Activated CD4-positive, alpha-beta T cell treated with anti-CD3 and anti-CD28 coated beads for 24 hours (primary cell): ENCODE measurements at places on chromosomes 12 and 14.

DNA sequence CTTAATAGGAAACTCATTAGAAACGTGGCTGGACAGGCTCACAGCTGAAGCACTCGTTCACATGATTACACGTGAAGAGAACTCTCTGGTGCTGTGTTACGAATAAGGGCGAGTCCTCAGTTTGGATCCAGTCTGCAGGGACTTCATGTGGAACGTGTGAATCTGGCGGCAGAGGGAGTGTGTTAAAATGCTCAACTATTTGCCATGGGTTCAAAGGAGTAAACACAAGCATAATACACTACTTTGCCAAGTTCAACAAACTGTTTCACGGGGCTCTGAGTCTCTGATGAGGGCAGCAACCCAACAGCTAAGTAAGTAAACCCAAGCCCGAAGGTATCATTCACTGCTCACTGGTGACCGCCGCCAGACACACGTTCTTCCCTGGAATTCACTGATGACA lies 42.4 kb downstream of the NUAK1 start:
- DNase-seq: no peak

DNA sequence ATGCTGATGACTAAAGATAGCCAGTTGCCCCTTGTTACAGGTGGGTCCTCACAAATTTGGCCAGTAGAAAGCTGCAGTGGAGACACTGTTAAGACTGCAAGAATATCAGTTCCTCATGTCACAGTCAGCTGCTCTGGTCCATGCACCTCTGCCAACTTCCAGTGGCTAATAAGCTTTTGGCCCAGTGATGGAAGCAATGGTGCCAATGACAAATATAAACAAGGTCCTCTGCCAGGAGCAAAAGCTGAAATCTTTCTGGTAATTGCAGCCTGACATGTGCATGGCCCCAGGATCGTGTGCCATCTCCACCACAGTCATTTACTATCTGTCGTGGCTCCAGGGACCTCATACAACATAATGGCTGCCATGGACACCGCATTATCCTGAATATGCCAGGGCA lies 85.4 kb upstream of the TMEM260 start:
- DNase-seq: no peak

DNA sequence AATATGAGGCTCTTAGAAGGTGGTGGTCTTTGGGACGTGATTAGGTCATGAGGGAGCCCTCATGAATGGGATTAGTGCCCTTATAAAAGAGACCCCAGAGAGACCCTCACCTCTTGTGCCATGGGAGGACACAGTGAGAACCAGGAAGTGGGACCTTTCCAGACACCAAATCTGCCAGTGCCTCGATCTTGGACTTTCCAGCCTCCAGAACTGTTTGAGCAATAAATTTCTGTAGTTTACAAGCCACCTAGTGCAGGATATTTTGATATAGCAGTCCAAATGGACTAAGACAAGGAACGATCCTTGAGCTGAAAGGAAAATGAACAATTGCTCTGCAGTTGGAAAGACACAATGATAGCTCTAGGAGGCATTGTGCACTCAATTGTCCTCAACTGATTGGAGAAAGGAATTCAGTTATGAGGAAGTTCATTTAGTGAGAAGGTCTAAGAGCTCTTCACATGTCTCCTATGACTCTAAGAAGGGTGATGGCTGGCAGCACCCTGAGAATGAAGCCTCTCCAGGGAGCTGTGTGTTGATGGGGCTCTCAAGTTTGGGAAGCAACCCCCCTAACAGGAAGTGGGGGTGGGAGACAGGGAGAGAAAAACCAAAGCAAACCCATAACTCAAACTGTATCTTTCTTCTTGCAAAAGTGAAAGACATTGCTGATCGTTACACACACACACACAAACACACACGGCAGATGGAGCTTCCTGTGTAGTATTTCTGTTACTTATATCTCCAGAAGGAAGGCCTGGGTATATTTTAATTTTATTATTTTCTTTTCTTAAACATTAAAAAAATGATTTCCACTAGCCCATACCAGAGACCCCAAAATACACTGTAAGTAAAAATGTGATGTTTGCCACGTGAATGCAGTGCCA lies 21.0 kb downstream of the CHST11 start:
- no peak for DNase-seq

GRCh38 chr14:54577977-54578376 lies 11.0 kb downstream of the SAMD4A start:
- no peak for DNase-seq

GRCh38 chr12:50725011-50725942 lies 38.6 kb upstream of the ATF1 start:
- no peak for DNase-seq

DNA sequence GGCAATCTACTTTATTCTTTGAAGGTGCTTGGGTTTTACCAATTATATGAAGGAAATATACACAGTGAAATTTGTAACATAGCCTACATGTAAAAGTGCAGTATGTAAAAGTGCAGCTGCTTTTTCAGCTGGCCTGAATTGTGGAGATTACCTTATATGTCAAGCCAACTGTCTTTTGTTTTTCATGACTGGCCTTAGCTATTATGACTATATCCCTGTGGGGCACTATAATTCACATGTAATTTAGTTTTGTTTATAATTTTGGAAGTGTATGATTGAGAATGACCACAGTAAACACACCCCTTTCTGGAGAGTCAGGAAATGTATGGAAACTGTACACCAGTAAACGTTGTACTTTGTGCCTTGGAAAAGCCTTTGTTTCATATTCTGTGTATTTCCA lies 435.0 kb upstream of the STXBP6 start:
- DNase-seq: no peak

DNA sequence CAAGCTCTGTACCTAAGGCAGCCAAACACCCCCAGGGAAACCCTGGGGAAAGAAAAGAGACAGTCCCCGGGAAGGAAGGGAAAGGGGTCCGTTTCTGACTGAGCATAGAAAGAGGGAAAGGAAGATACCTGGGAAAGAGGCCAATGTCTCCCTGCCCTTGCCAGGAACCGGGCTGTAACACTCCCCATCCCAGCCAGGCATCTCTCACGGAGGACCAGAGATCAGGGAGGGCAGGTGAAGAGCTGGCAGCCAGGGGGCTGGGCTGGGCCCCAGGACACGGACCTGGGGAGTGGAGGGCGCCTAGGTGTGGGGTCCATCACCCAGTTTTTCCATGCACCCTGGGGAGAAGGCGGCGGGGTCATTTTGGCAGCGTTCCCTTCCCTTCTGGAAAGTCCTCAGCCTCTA lies 18.9 kb upstream of the PLEKHH1 start:
- no peak for DNase-seq

GRCh38 chr12:125296701-125297100 lies 231.5 kb downstream of the AACS start:
- no peak for DNase-seq

DNA sequence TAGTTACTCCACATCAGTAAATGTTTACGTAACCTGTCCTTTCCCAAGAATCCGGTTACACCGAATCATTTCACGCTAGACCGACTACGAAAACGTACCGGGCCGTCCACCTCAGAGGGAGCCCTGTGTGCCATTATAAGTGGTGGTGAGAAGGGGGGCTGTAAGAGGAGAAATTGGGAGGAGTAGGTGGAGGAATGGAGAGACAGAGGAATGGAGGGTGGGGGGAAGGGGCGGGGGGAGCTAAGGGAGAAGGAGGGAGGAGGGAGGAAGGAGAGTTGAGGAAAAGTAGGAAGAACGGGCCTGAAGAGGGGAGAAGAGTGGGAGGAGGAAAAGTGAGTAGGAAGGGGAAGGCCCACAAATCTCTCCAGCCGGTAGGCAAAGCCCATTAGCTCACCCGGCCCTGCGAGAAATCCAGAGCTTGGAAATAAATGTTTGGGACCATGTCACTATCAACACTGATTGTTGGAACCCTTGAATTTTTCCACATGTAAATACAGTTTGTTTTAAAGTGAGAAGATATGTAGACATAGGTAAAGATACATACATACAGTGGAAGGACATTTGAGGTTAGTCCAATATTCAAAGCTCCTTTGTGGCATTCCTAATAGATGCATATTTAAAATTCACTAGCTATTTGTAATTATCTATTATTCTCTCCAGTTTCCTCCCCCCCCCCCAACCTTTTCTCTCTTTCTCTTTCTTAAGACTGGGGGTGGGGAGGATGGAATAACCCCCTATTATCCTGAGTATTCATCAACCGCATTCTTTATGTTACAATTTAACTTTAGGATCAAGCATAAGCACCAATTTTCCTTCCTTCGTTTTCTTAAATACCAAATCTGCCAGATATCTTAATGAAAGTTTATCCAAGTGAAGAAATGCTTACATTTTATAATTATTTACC lies 2.1 kb upstream of the FOXG1 start:
- no peak for DNase-seq

DNA sequence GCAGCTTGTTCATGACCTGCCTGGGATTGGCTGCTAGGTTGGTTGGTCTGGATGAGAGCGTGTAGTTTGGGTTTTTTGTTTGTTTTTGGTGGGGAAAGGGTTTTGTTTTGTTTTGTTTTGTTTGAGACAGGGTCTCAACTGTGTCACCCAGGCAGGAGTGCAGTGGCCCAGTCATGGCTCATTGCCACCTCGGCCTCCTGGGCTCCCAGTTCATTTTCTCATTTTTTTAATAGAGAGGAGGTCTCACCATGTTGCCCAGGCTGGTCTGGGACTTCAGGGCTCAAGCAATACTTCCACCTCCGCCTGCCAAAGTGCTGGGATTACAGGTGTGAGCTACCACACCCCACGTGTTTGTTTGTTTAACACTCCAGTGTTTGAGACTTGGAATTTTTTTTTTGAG lies 3.8 kb downstream of the DYNC1H1 start:
- no peak for DNase-seq

- DNase-seq: no peak
Observed at GRCh38 chr14:64421166-64421565, 33.0 kb downstream of the MTHFD1 start.

GRCh38 chr14:102966681-102967505 lies 44.4 kb downstream of the AMN start:
- no peak for DNase-seq

- DNase-seq: no peak
Observed at GRCh38 chr14:30771595-30771994, 102.8 kb upstream of the COCH start.

DNA sequence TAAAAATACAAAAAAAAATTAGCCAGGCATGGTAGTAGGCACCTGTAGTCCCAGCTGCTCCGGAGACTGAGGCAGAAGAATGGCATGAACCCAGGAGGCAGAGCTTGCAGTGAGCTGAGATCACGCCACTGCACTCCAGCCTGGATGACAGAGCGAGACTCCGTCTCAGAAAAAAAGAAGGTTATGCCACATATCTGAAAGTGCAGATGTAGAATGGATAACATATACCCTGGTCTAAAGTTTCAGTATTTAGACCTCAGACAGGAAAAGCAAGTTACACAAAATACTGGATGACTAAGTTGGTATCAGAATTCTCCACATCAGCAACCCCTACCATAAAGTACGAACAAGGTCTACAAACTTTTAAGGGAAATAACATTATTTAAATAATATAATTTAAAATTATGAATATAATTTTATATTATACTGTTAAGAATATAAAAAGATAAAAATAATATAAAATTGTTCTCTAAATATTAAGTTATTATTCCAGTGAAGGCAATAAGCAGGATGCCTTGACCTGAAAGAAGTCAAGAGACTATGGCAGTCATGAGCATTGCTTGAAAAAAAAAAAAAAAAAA lies 169.9 kb downstream of the CRADD start:
- DNase-seq: no peak

GRCh38 chr14:20597108-20597507 lies 5.9 kb upstream of the RNASE12 start:
- no peak for DNase-seq

DNA sequence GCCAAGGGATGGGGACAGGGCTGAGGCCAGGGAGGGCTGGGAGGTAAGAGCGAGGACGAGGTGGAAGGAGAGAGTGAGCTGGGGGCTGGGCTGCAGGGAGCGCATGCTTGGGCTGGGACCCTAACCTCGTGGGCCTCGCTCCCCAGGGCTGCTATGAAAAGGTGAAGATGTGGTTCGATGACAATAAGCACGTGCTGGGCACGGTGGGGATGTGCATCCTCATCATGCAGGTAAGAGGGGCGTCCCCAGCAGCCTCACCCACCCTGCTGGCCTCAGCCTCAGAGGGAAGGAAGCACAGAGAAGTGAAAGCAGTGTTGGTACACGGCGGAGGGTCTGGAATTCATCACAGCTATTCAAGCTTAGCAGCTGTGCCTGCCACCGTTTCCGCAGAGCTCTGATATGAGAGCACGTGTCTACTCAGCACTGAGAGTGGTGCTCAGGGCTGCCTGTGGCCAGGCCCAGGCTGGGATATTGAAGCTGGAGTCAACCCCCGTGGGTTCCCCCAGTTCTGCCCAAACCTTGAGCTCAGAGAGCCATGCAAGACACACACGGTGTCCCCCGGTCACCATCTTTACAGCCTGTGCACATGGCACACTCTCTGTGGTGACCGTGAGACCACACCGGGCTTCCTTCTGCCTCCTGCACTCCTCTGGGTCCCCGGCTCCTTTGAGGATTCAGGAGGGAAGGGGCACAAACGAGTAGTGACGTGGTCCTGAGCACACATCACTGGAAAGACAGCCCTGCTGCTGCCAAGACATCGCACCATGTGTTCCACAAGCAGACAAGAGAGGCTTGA lies 204.6 kb downstream of the TSPAN9 start:
- DNase-seq: no peak

DNA sequence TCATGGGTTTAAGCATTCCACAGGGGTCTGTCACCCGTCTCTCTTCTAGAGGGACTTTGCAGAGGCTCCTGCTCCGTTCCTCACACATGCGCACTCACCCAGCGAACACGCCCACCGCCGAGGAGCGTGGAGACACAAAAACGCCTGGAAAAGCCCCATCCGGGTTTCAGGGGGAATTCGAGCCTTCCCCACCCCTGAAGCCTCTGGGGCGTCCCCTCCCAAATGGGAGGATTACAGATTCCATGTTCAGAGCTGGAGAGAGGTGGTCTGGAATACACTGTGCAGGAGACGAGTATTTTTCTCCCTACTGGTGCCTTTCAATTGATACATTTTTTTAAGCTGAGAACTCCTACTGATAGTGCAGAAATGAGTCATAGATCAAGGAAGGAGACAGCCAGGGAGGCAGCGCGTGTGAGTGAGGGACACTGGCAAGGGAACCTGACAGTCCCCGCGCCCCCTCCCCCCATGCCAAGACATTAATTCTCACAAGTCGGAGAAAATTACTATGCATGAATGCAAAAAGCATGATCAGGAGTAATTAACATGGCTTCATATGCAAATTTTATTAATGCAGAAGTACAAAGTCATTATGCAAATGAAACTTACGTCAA lies 36.9 kb downstream of the BCL11B start:
- peak; percentile 77 for DNase-seq

DNA sequence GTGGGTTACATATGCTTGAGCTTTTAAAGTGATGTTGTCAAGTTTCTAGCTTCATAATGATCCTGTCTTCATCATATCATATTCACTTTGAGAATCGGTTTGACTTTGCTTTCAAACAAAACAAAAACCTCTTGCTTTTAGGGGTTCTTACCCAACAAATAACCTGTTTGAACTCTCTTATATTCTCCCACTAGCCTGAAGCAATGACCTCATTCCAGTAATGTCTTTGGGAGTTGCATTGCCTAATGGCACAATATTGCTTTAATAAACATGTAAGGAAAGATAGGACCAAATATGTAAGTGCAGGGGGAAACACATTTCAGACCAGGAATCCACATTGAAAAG lies 27.7 kb downstream of the WBP11 start:
- no peak for DNase-seq

DNA sequence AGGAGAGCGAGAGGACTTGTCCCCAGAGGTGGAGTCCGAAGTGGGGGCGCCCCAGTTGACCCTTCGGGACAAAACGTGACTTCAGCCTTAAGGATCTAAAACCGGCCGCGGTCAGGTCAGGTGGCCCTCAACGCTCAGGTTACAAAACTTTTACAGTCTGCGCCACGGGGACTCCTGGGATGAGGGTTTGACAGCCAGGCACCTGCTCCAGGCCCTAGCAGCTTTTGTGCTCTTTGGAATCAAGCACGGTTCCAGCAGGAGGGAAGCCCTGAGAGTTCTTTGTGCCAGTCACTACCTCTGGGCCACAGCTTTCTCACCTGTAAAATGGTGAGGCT lies 337 bp downstream of the ZC2HC1C start:
- no peak for DNase-seq
